ENCODE measurements at places on chromosomes 3 and 15.
A peak's percentile ranks its signal among the peaks of the same experiment; 100 is the strongest.

DNA sequence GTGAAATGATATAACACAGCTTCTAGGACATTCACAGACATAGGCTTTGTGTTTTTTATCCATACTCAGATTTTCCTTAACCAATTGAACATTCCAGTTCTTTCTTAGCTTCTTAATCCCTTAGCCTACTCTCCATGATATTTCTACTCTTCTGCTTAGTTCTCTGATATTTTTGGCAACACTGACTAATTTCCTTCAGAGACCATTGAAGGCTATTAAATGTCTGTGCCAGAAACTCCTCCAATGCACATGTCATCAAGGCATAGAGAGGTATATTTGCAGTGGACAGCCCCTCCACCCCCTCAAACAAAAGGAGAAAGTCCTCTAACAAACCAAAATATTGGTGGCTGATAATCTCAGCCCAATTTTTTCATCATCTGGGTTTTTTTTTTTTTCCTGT, 105.9 kb upstream of the TSC22D2 start:
- no peak for DNase-seq

- DNase-seq = no peak
These were observed 12.8 kb downstream of the GPR176 start for GRCh38 chr15:39907216-39907615.

DNA sequence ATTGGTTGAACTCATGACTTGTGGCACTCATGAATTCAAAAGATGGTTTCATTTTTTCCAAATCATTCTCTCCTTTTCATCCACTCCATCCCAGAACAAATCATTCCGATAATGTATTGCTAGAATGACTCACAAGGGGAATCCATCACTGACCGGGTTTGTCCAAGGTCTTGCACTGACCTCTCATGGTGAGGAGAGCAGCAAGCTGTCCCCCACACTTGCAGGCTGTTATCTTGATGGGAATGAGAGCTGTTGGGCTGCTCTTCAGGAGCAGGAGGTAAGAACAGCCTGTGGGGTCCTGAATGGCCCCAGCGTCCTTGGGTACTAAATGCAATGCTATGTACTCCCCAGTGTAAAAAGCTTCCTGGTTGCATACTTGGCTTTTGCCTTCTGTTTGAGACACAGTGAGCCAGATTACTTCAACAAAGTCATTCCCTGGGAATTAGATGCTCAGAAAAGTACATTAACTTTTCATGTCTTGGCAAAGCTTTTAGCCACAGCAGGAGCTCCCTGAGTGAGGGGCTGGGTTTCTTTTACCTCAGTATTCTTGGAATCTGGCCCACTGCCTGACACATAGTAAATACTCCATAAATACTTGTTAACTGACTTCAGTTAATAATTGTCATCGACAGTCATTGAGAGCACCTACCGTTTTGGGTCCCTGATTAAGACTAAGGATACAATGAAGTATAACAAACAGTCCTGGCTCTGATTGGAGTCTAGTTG, 24.1 kb downstream of the CCNL1 start:
- DNase-seq = no peak

- DNase-seq = no peak
These were observed 71.4 kb upstream of the WDR72 start for GRCh38 chr15:53830707-53831386.

- no peak for DNase-seq
These were observed 4.8 kb downstream of the PAQR9 start for GRCh38 chr3:142958707-142959106.

DNA sequence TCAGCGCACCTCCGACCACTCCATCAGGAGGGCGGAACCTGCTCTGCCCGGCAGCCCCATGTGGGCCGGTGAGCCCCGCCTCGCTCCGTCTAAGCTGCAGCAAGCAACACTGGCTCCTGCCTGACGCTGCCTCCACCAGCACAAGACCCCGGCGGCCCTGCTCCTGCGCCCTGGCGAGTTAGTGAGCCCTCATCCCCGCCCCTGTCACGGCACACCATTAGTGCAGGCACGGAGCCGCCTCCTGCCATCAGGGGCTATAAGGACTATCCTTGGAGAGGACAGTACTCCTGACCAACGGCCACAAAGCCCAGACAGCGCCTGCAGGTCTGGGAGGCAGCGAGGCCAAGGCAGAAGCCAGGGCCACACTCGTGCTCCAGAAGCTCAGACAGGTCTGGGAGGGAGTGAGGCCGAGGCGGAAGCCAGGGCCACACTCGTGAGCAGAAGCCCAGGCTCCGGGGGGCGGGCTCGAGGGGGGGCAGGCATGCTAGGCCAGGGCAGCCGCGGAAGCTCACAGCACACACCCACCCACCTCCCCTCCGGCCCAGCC, 39.4 kb downstream of the TNK2 start:
- no peak for DNase-seq

DNA sequence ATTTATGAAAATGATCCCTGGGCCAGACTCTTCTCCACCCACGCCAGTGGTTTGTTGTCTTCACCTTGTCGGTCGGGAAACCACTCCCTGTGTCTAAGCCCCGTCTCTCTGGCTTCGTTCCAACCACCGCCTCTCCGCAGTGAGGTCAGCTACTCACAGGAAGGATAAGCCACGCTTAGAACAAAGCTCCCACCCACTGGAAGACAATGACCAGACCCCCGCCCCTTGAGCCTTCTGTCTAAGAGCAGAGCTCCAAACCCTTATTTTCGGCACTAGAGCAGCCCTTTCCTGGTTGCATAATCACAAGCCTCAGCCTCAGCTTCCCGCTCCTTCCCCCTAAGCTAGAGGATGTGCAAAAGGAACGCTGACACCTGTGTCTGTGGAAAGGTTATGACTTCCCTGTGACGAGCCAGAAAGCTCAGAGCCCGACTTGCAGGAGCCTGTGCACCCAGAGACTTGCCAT, 114.9 kb upstream of the MEF2A start:
- DNase-seq = no peak

GRCh38 chr3:186150041-186150830, 41.3 kb upstream of the ETV5 start:
- no peak for DNase-seq

DNA sequence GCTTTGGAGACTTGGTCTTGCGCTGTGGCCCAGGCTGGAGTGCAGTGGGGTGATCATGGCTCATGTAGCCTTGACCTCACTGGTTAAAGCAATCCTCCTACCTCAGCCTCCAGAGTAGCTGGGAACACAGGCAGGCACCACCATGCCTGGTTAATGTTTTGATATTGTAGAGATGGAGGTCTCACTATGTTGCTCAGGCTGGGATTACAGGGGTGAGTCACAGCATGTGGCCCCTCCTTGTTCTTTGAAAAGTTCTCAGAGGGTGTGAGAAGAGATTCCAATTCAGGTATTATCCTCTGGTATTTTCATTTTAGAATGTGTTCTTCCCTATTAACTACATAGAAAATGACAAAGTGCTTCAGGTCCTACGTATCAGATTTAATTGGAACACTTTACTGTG, 51.9 kb upstream of the RPL32 start:
- no peak for DNase-seq

DNA sequence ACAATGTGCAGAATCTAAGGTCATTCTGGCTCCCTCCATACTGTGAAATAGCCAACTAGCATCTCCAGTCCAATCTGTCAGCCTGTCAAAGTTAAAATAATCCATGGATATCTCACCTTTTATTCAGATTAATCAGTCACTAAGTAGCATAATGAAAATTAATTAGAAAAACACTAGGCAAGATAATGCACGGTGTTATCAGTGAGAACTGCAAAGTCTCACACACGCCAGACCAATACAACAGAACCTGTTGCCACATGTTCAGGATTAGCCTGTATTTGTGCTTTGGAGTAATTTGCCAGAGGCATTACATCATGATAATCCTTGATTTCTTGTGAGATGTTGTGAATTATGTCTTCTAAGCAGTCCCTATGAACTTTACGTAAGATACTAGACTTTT, 820.4 kb upstream of the ALCAM start:
- DNase-seq = no peak

GRCh38 chr3:62261121-62261520, 112.2 kb downstream of the FEZF2 start:
- DNase-seq = no peak

GRCh38 chr15:76837474-76837873, 67.7 kb downstream of the SCAPER start:
- DNase-seq = no peak

- DNase-seq = no peak
These were observed 136.7 kb upstream of the WNT5A start for GRCh38 chr3:55623786-55624185.

- no peak for DNase-seq
These were observed 138.9 kb downstream of the LPP start for GRCh38 chr3:188292827-188293226.

GRCh38 chr3:78814893-78815562, 952.8 kb downstream of the ROBO1 start:
- DNase-seq = no peak

DNA sequence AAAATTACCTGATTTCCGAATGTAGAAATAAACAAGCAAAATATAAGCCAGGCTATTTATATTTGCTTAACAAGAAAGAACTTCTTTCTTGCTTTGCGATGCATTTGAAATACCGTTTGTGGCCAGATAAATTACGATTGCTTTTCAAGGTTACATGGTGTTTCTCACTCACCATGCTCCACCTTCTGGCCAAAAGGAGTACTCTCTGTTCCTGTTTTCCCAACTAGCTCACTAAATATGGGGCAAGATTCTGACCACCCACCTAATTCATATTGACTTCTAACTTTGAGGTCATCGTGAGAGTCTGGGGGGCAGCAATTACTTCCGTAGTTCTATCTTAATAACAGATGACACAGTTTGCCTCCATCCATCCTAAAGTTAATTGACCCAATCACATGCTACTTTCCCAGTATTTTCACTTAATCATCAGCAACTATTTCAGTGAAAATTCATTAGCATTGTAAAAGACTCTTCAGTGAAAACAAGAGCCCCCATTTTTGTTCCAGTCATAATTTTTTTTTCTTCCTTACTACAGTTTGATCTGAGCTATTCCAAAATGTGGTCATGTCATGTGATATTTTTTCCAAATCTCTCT, 25.9 kb downstream of the ACP3 start:
- peak; percentile 10 for DNase-seq

DNA sequence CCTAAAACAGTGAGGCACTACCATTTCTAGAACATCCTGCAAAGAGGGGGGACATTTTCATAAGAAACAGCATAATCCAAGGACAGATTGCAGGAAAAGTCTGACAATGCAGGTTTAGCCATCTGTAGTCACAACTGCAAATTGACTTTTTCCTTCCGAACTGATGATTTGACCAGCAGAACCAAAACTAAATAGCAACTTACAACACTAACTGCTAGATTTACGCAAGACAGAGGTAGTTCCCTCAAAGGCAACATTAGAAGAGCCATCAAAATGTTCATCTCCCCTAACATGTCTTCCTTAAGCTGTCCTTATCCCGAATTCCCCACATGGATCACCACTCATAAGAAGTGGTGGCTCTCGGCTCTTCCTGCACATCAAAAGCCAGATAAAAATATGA, 129.6 kb downstream of the GADL1 start:
- DNase-seq = no peak

GRCh38 chr15:80674245-80674614, 20.9 kb upstream of the ABHD17C start:
- no peak for DNase-seq

DNA sequence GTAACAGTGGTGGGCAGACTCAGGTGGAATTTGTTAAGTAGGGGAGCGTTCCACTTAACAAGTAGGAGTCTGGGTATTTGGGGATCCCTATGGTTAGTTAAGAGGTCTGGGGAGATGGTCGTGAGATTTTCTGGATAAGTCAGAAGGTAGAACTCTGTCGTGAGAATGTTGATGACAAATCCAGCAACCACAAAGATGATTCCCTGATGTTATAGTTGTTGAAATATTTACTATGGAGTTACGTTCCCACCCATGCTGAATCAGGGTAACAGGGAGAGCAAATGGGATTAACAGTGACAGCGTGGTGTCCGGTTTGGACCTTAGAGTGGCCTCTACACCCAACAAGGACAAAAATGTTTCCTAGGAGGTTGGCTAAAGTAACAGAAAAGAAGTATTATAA, 110.8 kb downstream of the MFSD1 start:
- no peak for DNase-seq

DNA sequence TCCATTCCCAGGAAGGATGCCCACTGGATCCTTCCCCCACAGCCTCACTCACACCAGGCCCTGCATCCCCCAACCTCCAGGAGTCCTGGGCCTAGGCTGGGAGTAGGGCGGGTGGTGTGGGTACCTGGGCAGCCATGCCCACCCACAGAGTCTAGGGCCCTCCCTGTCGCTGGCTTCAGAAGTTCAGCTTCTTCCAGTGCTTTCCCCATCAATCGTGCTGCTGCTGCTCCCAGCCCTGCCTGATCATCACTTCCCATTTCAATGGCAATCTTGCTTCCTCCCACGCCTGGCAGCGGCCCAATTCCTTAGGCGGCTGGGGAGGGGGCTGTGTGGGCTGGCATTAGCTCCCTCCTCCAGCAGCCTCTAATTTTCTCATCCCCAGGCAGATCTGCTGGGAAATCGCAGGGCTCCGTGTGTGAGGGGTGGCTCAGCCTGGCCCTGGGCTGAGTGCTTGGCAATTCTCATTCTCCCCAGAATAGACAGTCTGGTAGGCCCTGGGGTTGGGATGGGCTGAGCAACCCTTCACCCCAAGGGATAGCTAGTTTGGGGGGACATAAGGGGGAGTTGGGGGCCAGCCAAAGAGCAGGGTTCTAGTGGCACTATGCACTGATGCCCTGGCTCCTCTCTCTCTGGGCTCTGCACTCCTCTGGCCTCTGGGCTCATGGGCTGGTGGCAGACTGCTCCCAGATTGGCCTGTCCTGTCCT, 66.4 kb downstream of the SCN5A start:
- DNase-seq = no peak

DNA sequence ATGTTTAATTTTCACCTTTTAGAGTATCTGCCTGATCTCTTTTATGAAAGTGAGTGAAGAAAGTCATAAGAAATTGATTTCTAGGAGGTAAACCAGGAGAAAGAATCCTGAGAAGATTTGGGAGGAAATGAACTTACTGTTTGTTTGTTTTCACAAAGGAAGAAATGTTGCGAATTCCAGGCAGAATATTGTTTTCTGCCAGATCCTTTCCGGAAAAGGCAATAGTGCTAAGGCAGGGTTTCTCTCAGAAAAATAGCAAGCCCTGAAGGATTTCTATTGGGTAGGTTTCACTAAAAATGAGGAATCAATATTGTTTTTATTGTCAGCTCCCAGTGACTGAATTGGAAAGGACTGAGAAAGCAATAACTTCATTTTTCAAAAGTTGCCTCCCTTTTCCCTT, 85.7 kb upstream of the TGFBR2 start:
- DNase-seq = no peak

GRCh38 chr3:66610562-66610909, 109.7 kb upstream of the LRIG1 start:
- DNase-seq = no peak

GRCh38 chr3:107384428-107384827, 7.2 kb downstream of the CCDC54 start:
- no peak for DNase-seq

GRCh38 chr15:57134071-57134605, 215.7 kb downstream of the TCF12 start:
- DNase-seq = no peak

Measured in fibroblast of skin of left biceps (primary cell).